T-helper 22 cell (primary cell): ENCODE measurements at places on chromosomes 11 and 22.

- DNase-seq = no peak
Measured at GRCh38 chr11:112162761-112163546, 940 bp downstream of the IL18 start.

GRCh38 chr11:14445542-14446530 is 53.8 kb downstream of the COPB1 start:
- DNase-seq = no peak

DNA sequence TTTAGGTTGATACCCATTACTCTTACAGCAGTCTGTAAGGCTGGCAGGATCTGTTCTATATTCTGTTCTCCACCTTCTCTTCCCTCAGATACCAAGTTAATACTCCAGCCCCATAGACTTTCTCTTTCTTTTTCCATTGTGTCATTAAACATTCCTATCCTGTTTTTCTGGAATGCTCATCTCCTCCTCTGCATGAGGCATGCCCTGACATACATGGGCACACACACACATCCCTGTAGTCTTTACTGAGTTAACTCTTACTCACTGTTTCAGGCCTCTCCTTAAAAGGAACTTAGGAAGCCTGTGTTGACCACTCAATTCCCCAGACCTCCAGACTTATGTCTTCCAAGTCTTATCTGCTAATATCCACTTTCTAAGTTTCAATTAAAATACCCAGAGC is 476.8 kb downstream of the METTL15 start:
- DNase-seq = no peak

GRCh38 chr11:13229136-13229535 is 48.5 kb upstream of the BMAL1 start:
- DNase-seq = no peak

DNA sequence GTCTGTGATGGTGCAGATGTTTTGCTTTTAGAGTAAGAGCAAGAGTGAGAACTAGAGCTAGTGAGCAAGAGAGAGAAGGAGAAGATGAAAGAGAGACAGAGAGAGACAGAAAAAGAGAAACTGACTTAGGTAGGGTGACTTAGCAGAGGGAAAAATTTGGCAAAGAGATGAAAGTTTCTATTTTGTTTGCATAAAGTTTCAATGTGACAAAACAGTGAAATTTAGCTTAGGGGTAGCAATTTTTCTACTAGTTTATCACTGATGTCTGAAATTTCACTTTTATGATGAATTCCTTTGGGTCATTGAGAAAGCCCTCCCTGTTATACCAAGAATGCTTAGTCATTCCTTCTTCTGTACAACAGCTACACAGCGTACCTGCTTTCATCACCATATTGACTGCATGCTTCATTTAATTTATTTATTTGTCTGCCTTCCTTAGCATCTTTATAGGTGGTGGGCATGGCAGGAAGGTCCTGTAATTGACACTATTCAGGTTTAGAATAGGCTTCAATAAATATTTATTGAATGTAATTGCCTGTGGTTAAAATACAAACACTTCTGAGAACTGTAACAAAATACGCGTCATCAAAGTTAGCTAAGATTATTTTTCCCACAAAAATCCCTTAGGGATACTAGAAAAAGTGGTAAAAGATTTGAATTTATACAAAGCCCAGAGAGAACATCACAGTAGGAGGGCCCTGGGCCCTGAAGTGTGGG is 19.9 kb upstream of the CTSC start:
- DNase-seq = no peak

- DNase-seq = no peak
Measured at GRCh38 chr22:20937031-20937793, 20.0 kb downstream of the CRKL start.

DNA sequence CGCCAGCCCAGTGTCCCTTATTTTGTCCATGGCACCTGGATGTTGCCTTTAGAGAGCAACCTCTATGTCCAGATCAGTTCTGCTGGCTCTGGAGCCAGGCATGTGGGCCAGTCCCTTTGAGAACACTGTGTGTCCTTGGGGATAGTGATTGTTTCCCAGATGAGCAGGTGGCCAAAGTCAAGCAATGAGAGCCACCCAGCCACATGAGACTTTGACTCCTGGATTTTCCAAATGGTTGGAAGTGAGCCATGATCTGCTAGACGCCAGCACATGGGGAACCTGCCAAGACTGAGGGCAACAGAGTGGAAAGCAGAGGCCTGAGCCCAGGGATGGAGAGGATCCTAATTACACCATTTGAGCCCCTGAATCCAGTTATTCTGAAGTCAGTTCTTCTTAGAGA is 479.8 kb downstream of the OPCML start:
- DNase-seq = no peak

DNA sequence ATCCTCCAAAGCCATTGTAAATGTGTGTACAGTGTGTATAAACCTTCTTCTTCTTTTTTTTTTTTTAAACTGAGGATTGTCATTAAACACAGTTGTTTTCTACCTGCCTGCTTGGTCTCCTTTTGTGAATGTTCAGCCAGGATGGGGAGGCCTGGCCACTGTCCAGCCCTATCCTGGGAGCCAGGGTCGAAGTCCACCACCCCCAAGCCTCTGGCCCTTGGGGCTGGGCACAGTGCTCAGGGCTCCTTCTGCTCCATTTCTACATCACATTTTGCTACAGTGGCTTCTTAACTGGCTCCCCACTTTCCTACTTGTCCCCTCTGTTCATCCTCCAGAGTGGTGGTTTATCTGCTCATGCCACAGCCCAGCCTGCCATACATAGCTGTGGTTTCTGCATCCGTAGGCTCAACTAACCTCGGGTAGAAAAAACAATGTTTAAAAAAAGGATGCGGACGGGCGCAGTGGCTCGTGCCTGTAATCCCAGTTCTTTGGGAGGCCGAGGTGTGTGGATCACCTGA is 2.5 kb upstream of the SMARCB1 start:
- DNase-seq = no peak

DNA sequence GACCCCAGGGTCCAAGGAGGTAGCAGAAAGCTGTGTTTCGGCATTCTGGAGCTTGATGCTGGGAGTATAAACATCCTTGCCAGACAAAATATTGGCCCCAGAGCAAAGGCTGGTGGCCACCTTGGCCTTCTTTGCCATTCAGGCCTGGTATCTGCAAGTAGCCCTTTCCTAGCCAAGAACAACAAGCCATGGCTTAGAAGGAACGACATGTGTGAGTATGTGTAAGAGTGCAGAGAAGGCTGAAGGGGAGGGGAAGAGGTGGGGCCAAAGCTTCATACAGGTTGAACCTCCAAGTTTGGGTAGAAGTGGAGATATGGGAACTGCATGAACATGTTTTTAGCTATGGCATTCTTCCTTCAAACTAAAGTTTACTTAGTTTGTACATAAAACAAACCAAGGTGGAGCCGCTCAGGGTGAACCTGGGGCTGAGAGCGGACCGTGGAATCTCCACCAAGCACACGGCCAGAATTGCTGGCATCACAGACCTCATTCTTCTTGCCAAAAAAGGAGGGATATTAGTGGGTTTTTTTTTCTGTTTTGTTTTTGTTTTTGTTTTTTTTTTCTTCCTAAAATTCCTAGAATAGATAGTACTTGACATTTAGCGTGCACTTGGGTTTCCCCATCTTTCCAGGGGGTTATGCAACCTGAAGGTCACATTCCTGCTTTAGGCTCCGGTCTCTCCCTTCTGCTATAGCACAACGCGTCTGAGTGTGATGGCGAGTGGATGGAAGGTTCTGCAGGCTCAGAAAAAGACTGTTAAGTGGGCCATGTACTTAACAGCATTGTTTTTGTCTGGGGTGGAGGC is 70.9 kb downstream of the ADAMTS15 start:
- DNase-seq = no peak

DNA sequence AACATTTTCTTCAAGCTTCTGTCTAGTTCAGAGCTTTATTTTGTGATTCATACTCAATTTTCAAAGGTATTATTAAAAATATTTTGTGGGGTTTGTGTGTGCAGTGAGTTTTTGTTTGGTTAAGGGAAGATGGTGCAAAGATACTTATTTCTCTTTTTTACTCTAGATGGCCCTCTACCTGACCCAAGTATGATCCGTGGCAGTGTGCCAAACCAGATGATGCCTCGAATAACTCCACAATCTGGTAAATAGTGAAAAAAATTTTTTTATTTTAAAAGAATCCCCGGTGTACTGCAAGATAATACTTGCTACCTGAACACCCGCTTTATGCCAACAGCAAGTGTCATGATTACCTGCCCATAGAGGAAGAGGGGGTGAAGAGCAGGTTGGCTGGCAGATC is 54.2 kb downstream of the EP300 start:
- DNase-seq = no peak

GRCh38 chr11:132876239-132876638 is 656.1 kb downstream of the OPCML start:
- no peak for DNase-seq

DNA sequence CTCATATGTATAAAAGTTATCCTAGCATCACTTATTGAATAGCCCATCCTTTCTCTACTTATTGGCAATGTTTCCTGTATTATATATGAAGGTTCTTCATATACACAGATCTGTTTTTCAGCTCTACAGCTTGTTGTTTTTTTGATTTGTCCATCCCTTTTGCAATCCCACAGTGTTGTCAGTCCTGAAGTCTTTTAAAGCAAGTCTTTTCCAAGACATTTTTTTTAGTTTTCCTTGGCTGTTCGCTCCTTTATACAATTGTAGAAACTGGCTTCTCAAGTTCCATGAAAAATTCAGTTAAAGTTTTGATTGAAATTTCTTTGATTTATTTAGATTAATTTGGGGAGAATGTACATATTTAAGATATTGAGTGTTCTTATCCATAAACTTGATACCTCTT is 295.3 kb upstream of the SORL1-AS1 start:
- DNase-seq = no peak

DNA sequence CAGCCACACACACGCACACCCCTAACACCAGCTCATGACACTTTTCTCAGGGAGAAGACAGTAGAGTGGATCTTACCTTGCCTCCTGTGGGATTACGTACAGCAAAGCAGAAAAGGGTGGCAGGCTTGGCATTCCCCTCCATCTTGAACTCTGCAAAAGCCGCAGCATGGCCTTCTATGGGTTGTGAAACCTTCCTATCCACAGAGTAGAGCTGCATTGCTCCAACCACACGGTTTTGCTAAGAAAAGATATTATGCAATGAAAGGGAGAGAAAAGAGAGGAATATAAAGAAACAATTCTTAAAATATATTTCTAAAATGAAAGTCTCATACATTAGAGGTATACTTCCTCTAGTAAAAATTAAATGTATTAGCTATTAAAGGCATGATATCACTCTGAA is 48.8 kb downstream of the CLTCL1 start:
- no peak for DNase-seq

DNA sequence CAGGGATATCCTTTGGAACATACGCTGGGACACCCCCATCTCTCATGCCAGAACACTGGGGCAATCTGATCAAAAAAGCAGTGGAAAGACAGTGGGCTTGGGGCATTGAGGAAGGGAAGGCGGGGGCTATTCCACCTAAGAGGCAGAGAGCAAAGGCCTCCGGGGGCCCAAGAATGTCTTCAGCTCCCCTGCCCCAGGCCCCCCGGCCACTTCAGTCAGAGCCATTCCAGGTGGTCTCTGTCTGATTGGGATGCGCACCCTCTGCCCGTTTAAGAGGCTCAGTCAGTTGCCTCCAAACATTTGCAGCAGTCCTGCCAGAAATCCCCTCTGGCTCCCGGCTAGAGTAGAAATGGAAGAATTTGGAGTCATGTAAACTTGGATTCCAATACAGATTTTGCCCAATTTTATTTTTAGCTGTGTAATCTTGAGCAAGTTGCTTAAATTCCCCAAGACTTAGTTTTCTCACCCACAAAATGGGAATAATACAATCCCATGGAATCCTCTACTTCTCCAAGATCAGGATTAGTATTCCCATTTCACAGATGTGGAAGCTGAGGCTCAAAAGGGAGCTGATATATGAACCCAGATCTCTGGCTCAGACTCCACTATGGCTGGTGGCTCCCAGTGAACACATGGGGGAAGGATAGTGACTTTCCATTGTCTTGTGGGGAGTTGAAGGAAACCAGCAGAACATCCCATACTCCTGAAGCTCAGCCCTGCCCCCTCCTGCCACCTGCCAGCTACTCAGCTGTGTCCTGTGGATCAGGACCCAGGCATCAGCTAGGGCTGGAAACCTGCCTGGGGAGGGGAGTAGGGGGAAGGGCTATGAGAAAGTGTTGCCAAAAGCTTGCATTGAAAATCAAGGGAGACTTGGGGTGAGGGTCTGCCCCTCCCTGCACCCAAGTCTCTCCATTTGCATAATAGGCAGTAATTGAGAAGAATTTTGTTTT is 6.1 kb upstream of the WNT11 start:
- no peak for DNase-seq

GRCh38 chr11:79269611-79270307 is 171.1 kb downstream of the TENM4 start:
- DNase-seq = no peak

DNA sequence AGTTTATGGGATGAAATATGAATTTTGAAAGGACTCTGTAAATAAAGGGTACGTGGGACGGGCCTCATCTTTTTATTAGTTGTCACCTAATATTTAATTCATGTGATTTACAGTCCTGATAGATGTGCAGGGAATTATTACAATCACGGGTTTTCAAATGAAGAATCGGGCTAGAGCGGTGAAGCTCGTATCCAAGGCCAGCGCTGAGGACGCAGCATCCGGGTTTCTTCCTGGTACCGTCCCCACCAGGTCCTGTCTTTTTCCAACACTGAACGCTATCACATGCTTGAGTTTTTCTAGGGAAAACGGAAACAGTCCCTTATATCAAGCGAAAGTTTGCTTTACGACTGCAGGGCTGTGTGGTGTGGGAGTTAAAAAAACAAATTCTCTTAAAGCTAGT is 787 bp downstream of the SMDT1 start:
- DNase-seq = no peak

DNA sequence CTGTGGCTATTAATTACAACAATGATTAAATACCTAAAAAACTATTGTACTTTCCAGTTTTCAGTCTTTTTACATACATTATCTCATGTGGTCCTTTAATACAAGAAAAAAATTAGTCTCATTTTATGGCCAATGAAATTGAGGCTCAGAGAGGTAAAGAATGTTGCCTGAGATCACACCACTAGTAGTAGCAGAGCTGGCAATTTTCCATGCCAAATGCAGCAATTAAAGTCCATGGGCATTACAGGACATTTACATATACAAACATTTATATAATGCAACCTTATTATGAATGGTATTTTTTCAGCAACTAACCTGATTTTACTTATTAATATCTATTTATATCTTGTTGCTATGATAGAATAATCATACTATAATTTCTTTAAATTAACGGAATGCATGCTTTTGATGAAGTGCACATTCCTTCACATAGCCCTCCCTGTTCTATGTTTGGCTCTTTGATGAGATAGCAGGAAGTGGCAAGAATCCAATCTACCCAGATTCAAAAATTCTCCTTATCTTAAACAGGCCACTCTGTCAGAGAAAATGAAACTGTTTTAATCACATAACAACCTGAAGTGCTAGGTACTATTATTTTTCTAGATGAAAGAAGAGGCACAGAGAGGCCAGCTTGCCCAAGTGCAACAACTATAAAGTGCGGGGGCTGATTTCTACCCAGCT is 120.9 kb upstream of the LDLRAD3 start:
- DNase-seq = no peak

GRCh38 chr22:39943337-39943736 is 16.9 kb upstream of the TMA7B start:
- no peak for DNase-seq

GRCh38 chr11:130725421-130726233 is 190.7 kb downstream of the SNX19 start:
- no peak for DNase-seq
